ENCODE measurements at places on chromosomes 1 and 21. TPM values are rescaled to one million over a fixed set of nuclear protein-coding genes. Genes with fewer than 3 reads are reported as not detected.

DNA sequence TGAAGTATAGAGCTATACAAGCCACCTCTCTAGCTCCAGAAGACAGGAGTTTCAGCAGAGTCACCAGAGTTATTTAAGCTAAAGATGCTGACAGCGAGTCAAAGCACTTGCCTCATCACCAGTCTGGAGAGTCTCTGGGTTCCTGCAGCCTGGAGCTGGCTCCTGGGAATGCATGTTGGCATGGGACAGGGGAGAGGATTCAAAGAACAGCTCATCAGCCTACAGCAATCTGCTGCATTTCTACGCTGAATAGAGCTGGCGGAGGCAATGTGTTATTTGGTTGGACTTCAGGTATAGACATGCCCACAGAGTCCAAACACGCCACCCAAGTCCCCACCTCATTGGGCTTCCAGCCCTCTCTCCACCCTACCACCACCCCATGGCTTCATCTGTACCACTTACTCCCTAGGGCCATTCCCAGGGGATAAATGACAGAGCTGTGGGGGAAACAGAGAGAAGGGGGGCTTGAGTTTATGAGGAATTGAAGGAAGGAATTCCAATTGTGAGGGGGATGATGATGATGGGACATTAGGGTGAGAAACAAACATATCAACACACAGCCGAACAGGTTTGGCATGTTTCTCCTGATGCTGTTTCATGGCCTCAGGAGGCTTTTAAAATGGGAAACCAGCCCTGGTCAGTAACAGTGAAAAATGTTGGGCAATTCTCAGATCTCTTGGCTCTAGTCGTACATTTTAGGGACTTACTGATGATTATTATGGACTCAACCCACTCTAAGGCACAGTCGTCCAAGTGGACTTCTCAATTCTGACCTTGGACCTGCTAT lies 58.4 kb downstream of the PLEKHA6 start:
- H3K4me1 ChIP-seq: peaks cover 2% of the 10 kb centered on the region
- peaks cover 26% of the 10 kb centered on the region for H3K36me3 ChIP-seq
- no peak for DNase-seq
- H3K4me3 ChIP-seq: no peak overlapping the region

GRCh38 chr1:112337028-112337531 lies 58.9 kb upstream of the CTTNBP2NL start:
- no peaks in the 10 kb centered on the region for H3K4me1 ChIP-seq
- no peak overlapping the region for H3K27ac ChIP-seq
- H3K27me3 ChIP-seq: no peaks in the 10 kb centered on the region
- no peak overlapping the region for H3K4me3 ChIP-seq
- peak; percentile 18 for DNase-seq

DNA sequence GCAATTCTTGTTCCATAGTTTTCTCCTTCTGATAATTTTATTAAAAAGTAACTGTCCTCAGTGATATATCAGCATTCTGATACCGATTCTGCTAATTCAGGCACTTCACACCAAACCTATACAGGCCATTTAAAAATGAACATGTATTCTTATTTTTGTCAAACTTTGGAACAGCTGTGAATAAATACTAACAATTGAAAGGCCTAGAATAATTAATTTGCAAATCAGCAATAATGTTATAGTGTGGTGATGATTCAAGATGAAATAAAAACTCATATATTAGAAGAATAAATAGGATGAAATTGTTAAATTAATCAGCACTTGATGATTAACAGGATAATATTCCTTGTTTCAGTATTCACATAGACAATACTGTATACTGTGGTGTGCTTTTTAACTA lies 9.9 kb downstream of the CDKN2C start:
- H3K36me3 ChIP-seq: no peaks in the 10 kb centered on the region
- no peak for DNase-seq
- H3K27me3 ChIP-seq: peaks cover 42% of the 10 kb centered on the region
- H3K27ac ChIP-seq: no peak overlapping the region
- no peaks in the 10 kb centered on the region for H3K4me1 ChIP-seq

DNA sequence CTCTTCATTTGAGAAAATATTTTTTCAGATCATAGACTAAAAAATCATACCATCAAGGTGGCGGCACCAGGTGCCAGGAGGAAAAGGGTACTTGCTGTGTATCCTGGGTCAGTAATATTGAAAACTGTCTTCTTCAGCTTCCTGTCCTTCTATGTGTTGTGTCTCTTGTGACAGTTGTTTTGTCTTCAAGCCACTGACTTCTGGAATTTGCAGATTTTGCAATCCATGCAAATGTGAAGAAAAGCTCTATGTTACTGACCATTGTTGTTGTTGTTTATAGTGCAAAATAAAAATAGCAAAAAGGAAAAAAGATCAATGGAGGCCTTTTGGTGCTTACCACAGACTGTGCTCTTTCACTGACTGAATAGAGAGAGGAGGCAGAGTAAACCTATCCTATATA lies 83.2 kb upstream of the RHOU start:
- no peak overlapping the region for H3K4me3 ChIP-seq
- H3K4me1 ChIP-seq: no peaks in the 10 kb centered on the region
- no peaks in the 10 kb centered on the region for H3K36me3 ChIP-seq
- no peak overlapping the region for H3K27ac ChIP-seq
- DNase-seq: no peak

DNA sequence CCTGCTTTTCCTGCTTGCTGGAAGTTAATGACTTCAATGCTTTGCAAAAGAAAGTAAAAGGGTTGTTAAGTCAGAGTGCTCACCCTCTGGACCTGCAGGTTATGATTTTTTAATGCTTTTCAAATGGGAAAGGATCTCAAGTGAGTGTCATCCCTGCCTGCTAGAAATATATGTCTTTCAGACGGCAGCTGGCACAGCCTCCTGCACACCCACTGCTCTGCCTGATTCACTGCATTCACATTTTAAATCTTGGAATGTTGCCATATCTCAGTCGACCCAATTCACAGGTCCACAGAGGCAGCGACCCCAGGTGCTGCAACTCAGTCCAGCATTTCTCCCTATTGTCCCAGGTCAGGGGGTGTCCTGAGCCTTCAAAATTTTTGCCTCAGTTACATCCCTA lies 10.7 kb downstream of the DUSP23 start:
- H3K36me3 ChIP-seq: no peaks in the 10 kb centered on the region
- no peaks in the 10 kb centered on the region for H3K4me1 ChIP-seq
- no peak for DNase-seq
- no peak overlapping the region for H3K4me3 ChIP-seq

DNA sequence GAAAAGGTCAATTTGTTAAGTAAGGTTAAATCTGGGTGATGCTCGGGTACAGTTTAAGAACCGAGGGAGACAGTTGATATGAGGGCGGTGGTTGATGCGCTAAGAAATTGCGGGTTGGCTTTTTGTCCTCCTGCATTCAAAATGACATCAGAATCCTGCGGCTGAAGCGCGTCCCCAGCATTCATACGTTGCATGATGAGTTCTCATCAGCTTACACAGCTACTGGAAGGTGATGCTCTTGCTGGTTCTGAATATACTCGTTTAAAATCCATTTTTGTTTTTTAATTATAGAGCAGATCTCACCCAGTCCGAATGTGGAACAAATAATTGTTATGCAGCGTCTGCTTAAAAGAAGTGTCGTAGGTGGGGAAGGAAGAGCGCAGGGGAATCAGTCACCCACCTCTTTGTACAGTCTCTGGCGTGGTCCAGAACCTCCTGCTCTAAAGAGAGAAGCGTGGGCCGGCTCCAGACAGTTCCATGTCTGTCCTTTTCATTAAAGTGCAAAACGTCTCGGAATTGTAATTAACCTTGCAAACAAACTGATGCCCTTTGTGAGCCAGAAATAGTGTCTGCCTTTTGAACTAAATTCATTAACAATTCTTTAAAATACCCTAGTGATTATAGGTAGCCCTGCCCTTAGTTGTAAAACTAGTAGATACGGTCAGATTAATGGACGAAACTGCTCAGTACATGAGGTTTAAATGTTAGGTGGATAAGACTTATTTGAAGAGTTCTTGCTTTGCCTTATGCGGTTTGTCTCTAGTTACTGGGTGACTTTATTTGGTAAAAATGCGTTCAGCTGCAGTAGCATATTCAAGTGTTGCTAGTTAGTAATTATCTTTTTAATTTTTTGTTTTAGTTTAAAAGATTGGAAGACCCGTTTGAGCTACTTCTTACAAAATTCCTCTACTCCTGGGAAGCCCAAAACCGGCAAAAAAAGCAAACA lies 741 bp downstream of the RGS2 start:
- peak overlapping the region; percentile 74 for H3K27ac ChIP-seq
- no peak for DNase-seq
- H3K4me3 ChIP-seq: peak overlapping the region; percentile 58
- H3K4me1 ChIP-seq: no peaks in the 10 kb centered on the region
- no peaks in the 10 kb centered on the region for H3K27me3 ChIP-seq

GRCh38 chr1:24102961-24103360 lies 9.0 kb downstream of the MYOM3 start:
- H3K4me1 ChIP-seq: peaks cover 8% of the 10 kb centered on the region
- no peak overlapping the region for H3K27ac ChIP-seq
- no peaks in the 10 kb centered on the region for H3K36me3 ChIP-seq
- H3K27me3 ChIP-seq: no peaks in the 10 kb centered on the region

GRCh38 chr1:154859151-154859785 lies 10.8 kb downstream of the KCNN3 start:
- H3K27ac ChIP-seq: no peak overlapping the region
- peaks cover 34% of the 10 kb centered on the region for H3K27me3 ChIP-seq
- no peaks in the 10 kb centered on the region for H3K36me3 ChIP-seq
- H3K4me3 ChIP-seq: no peak overlapping the region
- no peak for DNase-seq

DNA sequence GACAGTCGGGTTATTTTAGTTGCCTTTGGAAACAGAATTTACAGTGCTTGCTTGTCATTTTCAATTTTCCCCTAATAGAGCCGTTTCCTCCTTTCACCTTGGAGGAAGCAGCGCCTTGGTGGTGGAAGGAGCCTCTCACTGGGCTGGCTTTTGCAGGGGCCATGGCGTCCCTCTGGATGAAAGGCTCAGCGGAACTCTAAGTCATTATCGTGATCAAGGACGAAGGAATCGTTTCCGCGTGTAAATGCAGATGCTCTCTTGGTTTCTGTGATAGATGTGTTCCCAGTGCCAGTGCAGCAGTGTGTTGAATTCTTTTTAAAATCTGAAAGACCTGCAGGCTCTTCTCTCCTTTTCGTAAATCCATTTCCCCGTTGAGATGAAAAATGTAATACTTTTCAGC lies 126.2 kb upstream of the LMO4 start:
- H3K4me1 ChIP-seq: no peaks in the 10 kb centered on the region
- DNase-seq: no peak
- no peak overlapping the region for H3K27ac ChIP-seq
- no peaks in the 10 kb centered on the region for H3K27me3 ChIP-seq

DNA sequence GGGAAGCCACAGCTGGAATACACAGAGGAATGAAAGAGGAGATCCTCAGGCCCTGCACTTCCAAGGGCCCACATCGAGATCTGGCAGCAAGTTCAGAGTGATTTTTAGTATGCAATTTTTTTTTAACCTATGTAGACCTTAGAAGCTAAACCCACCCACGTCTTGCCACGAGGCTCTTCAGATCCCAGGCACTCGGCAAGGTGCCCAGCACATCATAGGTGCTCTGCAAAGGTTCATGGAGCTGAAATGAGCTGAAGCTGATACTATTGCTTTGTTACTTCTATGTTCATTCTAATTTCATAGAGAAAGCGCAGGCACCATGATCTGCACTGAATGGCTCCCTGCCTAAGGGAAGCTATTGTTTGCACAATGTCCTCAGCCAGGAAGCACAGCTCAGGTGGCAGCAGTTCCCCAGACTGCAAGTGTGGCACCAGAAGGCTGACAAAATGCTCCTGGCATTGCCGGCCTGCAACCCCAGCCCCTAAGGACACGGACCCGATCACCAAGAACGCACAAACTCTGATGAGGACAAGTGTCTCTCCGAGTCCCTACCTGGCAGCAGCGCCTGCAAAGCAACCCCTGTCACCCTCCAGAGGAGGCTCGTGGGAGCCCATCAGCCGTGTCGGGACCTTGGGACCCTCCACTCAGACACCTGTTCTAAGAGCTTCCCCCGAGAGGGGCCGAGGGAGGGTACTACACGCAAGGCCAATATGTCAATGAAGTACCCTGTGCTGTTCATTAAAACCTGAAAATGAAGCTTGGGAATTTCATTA lies 264.2 kb downstream of the NPHP4 start:
- H3K4me3 ChIP-seq: no peak overlapping the region
- H3K36me3 ChIP-seq: no peaks in the 10 kb centered on the region
- H3K4me1 ChIP-seq: no peaks in the 10 kb centered on the region

- no peaks in the 10 kb centered on the region for H3K36me3 ChIP-seq
- no peak for DNase-seq
- peaks cover 2% of the 10 kb centered on the region for H3K27me3 ChIP-seq
- no peaks in the 10 kb centered on the region for H3K4me1 ChIP-seq
- H3K4me3 ChIP-seq: no peak overlapping the region
Observed at GRCh38 chr1:154839691-154840090, 30.4 kb downstream of the KCNN3 start.

GRCh38 chr1:58119971-58120370 lies 426.6 kb downstream of the OMA1 start:
- no peaks in the 10 kb centered on the region for H3K4me1 ChIP-seq
- no peak for DNase-seq
- no peaks in the 10 kb centered on the region for H3K27me3 ChIP-seq
- H3K4me3 ChIP-seq: no peak overlapping the region
- H3K36me3 ChIP-seq: no peaks in the 10 kb centered on the region

DNA sequence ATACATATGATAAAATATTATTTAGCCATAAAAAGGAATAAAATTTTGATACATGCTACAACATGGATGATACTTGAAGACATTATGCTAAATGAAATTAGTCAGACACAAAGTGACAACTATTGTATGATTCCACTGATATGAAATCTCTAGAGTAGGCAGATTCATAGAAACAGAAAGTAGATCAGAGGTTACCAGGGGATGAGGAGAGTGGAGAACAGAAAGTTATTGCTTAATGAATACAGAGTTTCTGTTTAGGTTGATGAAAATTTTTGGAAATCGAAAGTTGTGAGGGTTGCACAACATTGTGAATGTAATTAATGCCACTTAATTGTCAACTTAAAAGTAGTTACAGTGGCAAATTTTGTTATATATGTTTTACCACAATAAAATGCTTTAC lies 315.7 kb upstream of the USP25 start:
- no peak for DNase-seq
- H3K4me3 ChIP-seq: no peak overlapping the region
- H3K4me1 ChIP-seq: no peaks in the 10 kb centered on the region
- H3K27me3 ChIP-seq: no peaks in the 10 kb centered on the region
- no peaks in the 10 kb centered on the region for H3K36me3 ChIP-seq

- no peaks in the 10 kb centered on the region for H3K27me3 ChIP-seq
- no peak overlapping the region for H3K27ac ChIP-seq
- H3K4me1 ChIP-seq: no peaks in the 10 kb centered on the region
- no peak for DNase-seq
Observed at GRCh38 chr1:203099805-203100515, 14.1 kb upstream of the MYOG start.

Gene ELAVL4
- polyA plus RNA-seq: not detected

Gene ZNF593
- 67.3 TPM for polyA plus RNA-seq

Gene IL22RA1
- polyA plus RNA-seq: 16.3 TPM

Gene RIPPLY3
- polyA plus RNA-seq: not detected

Gene LYPLAL1
- polyA plus RNA-seq: 36.9 TPM
